NCI-H1092 (cell line): ENCODE measurements at places on chromosomes 3 and 15.

GRCh38 chr15:91522605-91523332 is 330.7 kb upstream of the SLCO3A1 start:
- DNase-seq: no peak

DNA sequence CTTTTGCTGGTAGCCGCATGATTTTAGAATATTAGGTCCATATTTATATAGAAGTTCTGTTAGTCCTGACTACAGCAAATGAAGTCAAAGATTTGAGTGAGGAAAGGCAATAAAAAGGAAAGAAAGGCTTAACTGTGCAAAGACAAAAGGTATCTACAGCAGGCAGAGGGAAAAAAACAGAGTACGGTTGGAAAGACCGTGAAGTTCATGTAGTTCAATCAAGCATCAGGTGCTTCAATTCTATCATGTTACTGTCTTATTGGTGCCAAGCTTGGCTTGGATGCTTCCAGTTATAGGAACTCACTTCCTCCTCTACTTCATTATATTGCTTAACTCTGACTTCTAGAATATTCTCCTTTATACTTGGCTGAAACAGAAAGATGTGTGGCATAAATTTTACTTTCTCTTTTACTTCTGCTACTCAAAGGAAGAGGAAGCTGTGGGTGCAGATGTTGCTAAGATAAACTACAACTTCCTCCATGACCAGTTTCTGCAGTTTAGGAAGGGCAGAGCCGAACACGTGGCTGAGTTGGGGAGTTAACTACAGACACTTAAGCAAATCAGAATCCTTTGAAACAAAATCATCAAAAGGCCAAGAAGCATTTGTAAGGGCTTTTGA is 72.6 kb upstream of the ZBED2 start:
- no peak for DNase-seq

GRCh38 chr15:40969363-40969762 is 16.1 kb downstream of the CHAC1 start:
- DNase-seq: no peak

GRCh38 chr15:69704229-69704628 is 251.6 kb downstream of the RPLP1 start:
- no peak for DNase-seq

DNA sequence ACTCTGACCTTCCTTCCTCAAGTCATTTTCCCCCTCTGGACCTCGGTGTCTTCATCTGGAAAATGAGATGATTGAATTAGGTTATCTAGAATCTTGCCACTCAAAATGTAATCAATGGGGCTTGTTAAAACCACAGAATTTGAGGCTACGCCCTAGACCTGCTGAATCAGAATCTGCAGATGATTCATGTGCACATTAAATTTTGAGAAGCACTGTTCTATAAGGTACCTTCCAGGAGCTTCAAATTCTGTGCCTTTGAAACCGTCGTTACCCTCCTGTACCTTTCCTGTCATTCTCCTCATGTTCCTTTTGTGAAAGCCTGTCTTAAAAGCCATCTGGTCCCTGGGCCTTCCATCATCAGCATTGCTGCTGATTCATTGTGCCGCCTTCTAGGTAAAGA is 172.4 kb upstream of the TOPAZ1 start:
- no peak for DNase-seq

- DNase-seq: no peak
These were observed 455 bp upstream of the SNAP23 start for GRCh38 chr15:42494998-42495360.

- no peak for DNase-seq
These were observed 13.2 kb downstream of the SPSB4 start for GRCh38 chr3:141064255-141064926.

GRCh38 chr15:86743283-86743903 is 663.7 kb downstream of the AGBL1 start:
- no peak for DNase-seq

- no peak for DNase-seq
These were observed 372.8 kb upstream of the TBL1XR1 start for GRCh38 chr3:177569875-177570657.

- no peak for DNase-seq
These were observed 32.3 kb downstream of the SLCO3A1 start for GRCh38 chr15:91885714-91886270.

DNA sequence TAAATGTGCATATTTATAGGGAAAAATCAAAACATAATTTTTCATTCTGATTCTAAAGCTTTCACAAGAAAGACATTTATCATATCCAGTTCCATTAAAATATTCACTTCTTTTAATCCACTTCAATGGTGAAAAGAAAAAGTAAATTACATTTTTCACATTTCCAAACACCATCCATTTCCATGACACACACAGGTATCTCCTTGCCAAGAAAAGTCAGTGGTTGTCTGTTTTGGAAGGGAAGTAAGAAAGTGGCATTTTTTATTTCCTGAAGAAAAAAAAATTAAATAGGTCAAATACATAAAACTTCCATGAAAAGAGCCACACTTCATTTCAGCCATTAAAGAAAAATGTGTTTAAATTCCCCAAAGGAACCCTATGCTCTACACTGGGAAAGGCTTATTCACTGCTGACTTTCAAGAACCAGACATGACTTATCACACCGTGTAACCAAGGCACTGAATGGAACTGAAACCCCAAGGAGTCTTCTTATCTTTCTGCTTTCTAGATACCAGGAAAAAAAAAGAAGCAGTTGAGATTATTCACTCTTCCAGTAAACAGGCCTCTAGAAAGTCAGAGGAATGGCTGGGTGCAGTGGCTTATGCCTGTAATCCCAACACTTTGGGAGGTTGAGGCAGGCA is 44.5 kb downstream of the OSBPL10 start:
- no peak for DNase-seq

GRCh38 chr15:80721476-80721875 is 26.4 kb downstream of the ABHD17C start:
- DNase-seq: no peak

- DNase-seq: no peak
These were observed 283.5 kb upstream of the ROPN1 start for GRCh38 chr3:124275412-124275811.

GRCh38 chr3:98612996-98613517 is 19.6 kb upstream of the CPOX start:
- DNase-seq: no peak

- DNase-seq: no peak
These were observed 102.7 kb downstream of the IMPG2 start for GRCh38 chr3:101217472-101218245.

DNA sequence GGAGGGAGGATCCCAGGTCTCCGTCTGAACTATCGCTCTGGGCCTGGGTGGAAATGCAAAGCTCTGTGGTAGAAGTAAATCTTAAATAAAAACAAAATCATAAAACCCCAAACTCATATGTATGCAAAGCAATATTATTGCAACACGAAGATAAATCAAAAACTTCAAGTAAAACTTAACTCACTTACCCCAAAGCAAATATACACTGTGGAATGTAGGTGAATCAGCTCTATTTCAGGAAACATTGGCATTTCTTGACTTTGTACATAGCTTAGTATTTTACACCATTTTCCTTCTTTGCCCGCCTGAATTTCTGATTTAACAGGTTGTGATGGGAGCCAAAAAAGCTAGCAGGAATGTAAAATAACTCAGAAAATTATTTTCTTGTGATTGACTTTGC is 126.2 kb downstream of the TPRG1 start:
- DNase-seq: no peak

- no peak for DNase-seq
These were observed 306.8 kb downstream of the TUSC7 start for GRCh38 chr3:117016378-117016777.

DNA sequence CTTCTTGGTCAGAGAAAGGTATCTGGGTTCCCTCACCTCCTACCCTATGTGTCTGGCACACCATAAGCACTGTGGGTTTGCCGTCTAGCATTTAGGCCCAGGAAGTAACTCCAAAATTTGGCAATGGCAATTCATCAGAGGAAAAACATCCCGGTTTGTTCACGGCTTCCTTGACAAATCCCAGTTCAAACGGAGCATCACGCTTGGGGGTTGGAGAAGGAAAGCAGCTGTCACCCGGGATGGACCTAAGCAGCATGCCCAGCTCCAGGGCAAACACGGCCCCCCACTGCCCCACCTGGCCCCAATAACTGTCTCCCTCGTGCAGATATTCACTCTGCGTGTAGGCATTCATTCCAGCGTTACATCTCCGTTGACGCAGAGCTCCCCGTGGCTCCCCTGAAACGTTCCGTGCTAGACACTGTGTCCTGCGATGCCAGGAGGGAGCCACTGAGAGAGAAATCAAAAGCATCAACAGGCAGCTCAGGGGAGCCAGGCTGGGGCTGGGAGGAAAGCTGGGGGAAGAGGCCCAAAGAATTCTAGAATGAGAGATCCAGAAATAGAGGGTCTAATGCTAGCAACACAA is 41.4 kb downstream of the NTRK3 start:
- no peak for DNase-seq

DNA sequence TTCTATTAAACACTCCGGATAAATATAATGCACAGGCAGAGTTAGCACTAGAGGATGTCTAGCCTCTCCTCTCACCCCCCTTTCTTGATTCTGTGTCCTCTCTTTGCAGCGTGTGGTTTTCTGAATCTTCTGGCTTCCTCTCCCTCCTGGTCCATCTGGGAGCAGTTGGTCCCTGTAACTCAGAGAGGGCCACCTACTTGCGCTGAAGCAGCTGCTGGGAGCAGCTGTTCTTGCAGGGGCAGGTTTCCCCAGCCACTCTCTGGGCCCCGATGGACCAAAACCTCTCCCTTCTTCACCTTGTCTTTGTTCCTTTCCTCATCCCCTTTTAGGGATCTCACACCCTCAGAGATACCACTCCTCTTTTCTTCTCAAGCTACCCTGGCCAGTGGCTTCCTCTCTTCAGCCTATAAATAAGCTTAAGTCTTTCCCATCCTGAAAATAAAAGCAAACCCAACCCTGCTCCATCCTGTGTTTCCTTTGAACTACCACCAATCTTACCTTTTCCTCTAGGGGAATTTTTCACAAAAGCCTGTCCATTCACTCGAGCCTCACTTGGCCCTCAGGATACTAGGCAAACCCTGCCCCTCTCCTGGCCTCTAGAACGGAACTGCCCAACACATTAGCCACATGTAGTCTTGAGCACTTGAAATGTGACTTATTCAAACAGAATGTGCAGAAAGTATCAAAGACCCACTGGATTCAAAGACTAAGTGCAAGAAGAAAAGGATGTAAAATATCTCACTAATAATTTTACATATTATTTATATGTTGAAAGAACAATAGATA is 59.7 kb downstream of the STARD5 start:
- DNase-seq: no peak

GRCh38 chr3:171563298-171563697 is 103.1 kb upstream of the TNIK start:
- no peak for DNase-seq

DNA sequence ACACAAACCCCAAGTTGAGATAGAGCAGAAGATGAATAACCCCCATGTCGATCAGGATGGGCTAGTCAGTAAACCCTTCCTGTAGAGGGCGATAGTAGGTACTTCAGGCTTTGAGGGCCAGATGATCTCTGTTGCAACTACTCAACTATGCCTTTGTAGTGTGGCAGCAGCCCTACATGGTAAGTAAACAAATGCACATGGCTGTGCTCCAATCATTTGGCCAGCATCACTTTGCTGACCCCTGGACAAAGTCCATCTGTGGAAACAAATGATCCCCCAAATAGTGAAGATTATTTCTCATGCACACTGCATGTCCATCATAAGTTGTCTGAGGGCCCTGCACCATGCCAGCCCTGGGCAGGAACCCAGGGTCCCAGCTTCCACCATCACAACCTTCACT is 402.2 kb upstream of the PROK2 start:
- DNase-seq: no peak

DNA sequence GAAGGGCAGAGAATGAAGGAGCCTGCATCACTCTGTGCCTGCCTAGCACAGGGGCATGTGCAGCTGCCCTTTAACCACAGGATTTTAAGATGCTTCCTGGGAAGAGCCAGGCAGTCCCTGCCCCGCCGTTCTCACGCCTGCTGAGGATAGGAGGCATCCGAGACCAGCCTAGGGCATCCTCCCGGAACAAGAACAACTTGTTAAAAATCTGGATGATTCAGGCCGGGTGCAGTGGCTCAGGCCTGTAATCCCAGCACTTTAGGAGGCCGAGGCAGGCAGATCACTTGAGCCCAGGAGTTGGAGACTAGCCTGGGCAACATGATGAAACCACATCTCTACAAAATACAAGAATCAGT is 15.2 kb downstream of the NRROS start:
- no peak for DNase-seq

DNA sequence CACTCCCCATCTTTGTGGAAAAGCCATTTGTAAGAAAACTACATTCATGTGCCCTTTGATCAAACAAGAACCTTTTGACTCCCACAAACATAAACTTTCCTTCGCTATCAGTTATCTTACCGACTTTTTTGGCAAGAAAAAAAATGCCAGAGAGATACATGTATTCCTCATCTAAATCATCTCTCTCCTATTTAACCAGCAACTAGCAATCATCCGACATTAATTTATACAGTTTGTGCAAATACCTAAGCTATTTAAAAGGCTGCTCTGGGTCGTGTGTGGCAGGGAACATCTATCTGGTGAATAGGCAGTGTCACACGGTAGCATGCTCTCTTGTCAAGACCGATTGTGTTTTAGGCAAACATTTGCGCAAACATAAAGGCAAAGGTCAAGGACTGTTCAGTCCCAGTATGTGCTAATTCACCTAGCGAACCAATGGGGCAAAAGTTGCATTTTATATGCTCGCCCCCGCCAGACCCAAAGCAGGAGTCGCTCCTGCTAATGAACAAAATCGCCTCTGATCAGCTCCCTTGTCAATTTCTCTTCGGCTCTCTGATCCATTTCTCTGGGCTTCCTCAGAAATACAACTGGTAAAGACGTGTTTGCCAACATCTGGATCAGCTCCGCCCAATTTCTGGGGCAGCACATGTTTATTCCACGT is 37.7 kb downstream of the ZIC4 start:
- DNase-seq: no peak

- DNase-seq: no peak
These were observed 28.1 kb downstream of the CYP11A1 start for GRCh38 chr15:74339371-74339770.

- no peak for DNase-seq
These were observed 8.0 kb upstream of the KLHL6 start for GRCh38 chr3:183563536-183563874.

DNA sequence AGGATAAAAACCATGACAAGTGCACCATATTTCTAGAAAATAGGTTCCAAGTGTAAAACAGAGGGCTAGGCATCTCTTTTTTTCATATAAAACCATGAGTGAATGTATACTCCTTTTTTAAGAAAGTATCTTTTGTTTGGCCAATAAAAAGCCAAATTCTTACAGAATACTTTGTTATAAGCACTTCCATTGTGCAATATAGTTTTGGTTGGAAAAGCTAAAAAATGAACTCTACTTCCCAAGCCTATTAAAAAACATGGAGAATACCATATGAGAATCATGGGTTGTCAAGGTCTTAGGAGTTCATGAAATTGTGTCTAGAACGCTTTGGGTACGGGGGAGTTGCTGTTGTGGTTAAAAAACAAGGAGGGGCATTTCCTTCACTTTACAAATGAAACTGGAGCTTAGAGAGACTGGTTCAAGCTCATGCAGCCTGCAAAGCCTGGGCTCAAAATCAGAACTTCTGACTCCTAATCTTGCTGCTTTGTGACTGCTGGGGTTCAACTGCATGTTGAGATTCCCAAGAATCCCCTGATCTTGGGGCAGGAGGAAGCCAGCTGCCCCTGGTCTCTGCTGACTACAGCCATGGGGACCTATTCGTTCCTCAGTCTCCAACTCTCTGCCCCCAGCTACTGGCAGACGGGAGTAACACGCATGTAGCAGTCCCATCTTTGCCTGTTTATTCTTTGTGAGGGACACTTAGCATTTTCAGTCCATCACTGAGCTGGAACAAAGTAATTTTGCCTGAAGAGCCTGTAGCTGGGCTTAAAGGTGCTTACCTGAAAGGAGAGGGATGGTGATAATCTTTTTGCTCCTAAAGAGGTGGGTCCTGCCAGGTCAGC is 229.1 kb downstream of the CHST2 start:
- DNase-seq: no peak
